CD4-positive, alpha-beta T cell treated with Interleukin-17A for 1 hour (primary cell): ENCODE measurements at places on chromosomes 7 and 10.

DNA sequence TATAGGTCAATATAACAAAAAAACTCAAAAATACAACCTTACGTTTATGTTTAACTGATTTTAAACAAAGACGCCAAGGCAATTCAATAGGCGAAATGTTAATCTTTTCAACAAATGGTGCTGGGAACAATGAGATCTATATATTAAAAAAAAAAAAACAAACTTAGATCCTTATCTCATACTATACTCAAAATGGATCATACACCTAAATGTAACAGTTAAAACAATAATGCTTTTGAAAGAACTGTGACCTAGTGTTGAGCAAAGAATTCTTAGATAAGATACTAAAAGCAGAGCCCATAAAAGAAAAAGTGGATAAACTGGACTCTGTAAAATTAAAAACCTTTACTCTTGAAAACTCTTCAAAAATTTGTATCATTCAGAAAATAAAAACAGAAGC is 8.6 kb downstream of the TMEM168 start:
- DNase-seq: no peak

GRCh38 chr7:69431626-69432025 is 166.6 kb upstream of the AUTS2 start:
- DNase-seq: no peak

DNA sequence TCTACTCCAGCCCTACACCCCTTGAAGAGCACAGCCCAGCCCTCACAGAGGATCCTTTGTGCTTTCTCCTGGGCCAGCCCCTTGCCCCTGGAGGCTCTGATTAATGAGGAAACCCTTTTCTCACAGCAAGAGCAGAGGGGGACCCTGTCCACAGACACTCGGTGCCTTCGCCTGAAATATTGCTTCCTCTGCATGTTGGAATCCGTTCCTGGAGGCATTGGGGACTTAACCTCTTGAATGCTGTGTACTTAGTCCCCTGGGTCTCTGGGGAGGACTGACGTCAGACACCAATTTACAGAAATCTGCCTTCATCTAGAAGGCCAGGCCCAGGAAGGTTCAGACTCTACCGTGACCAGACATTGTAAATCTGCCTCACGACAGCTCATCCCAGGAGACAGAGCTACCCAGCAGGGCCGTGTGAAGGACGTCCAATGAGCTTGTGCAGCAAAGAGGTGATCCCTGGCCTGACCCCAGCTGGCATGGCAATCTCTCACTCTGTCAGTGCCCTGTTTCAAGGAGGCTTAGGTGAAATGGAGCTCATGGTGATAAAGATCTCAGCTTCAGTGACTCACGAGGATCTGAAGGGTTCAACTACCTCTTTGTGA is 8.1 kb upstream of the TMEM72 start:
- no peak for DNase-seq

DNA sequence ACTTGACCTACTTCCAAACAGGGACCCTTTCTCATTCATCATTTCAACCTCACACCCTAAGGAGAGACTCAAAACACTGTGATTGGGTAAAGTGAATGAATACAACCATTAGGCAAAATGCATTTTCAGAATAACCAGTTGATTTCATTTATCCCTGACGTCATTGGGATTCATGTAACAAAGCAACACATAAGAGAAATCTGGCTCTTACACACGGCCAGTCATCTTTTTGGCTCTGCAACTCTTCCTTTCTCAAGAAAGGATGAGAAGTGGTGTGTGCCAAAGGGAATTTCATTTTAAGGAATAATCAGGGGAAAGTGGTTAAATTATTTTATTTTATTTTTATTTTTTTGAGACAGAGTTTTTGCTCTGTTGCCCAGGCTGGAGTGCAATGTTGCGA is 83.1 kb downstream of the CPVL start:
- no peak for DNase-seq

GRCh38 chr7:15504351-15504750 is 57.5 kb downstream of the AGMO start:
- no peak for DNase-seq

DNA sequence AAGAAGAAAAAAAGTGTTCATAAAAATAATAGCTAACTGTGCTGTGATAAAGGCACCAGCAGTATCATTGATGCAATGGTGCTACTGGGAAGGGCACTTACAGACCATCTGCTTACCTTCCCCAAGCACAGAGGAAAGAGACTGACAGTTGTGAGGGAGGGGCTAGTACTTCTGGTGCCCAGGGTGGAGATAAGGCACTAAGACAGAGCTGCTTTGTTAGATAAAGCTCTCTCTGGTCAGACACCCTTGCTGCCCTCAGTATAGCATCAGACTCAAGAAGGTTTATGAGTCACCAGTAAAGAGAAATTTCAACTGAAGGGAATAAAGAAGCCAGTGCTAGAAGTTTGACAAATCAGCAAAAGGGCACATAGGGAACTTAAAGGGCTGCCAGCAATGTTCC is 325.6 kb downstream of the HPSE2 start:
- DNase-seq: no peak

DNA sequence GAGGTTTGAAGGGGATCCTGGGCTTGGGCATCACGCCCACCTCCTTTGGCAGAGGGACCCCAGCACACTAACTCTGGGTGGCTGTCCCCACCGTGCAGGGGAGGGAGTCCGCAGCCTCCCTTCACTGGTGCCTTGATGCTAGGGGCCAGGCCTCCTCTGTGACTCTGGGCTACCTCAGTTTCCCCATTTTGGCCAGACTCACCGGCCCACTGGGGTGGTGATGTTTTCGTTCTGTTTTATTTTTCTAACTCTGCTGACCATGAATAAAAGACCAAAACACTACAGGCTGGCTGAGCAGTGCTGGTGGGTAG is 503 bp upstream of the TRIP6 start:
- DNase-seq: no peak
